GDM1 (cell line): ENCODE measurements at places on chromosomes 4 and X.

- DNase-seq, result no peak
Measured at GRCh38 chrX:9626379-9626778, 139.3 kb downstream of the GPR143 start.

DNA sequence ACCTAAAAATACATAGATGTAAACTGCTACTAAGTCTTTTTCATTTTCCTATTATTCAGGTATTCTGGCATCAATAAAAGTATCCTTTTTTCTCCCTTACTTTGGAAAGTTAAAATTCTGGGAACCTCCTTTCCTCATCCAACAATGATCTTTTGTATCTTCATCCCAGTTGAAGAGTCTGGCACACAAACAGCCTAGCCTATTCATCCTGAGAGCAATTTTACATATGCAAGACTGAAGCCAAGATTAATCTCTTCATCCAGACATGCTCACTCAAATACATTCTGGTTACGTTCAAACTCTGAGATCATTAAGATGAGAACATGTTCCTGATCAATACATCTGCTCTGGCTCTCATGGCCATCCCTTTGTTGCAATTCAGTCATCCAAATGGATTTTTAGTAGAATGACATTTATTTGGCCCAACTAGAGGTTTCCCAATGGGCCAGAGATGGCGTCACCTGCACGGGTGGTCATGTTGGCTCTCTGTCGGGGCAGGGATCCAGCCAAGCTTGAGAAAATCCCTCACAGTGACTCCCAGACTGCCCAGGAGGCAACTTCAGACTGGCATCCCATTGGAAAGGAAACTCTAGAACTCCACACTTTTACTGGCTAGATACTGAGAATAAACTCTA lies 135.3 kb upstream of the VCX2 start:
- DNase-seq, result no peak

GRCh38 chr4:95674521-95674981 lies 125.8 kb upstream of the UNC5C start:
- no peak for DNase-seq

DNA sequence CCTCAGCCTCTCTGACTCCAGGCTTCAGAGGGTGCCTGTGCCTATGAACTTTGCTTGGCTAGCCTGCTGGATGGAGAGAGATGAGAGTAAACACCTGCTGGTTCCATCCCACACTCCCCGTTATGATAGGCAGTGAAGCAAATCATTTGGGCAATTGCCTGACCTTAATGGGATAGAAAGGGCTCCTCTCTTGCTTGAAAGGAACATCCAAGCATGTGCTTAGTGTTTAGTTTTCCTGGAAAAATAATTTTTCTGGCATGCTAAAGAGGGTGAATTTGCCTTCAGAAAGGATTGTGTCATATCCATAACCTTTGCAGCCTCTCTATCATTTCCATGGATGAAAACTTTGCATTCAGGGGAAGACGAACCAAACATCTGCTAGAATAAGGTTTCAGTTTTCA lies 10.8 kb downstream of the PLAC1 start:
- no peak for DNase-seq

DNA sequence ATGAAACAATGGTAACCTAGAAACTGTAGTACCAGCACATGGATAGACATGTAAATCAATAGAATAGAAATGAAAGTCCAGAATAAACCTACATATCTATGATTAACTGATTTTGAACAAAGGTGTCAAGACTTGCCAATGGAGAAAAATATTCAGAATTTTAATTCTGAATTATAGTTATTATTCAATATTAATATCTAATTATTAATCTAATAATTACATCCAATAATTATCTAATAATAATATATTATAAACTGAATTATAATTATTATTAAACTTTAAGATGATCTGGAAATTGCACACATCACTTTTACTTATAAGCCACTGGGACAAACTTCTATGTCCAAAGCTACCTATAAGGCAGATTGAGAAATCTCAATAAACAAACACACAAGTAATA lies 1365.2 kb upstream of the ADGRL3 start:
- DNase-seq, result no peak

GRCh38 chrX:110318664-110318968 lies 731 bp upstream of the AMMECR1 start:
- DNase-seq, result no peak

DNA sequence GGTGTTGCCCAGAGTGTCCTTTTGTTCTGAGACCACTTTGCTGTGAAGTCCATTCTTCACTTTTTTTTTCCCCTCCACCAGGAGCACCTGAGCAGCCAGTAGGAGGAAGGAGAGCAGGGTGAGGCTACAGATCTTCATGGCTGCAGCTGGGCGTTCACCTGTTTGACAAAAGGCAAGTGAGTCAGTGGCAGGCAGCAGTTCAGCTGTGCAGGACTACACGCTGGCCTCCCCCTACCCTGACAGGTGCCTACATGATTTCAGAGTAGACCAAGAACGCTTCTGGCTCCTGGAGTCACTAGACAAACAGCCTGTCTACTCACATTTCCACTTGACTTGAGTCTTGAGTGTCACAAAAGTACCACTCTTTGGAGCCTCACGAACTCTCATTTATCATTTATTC lies 2.0 kb downstream of the FGFBP1 start:
- no peak for DNase-seq

DNA sequence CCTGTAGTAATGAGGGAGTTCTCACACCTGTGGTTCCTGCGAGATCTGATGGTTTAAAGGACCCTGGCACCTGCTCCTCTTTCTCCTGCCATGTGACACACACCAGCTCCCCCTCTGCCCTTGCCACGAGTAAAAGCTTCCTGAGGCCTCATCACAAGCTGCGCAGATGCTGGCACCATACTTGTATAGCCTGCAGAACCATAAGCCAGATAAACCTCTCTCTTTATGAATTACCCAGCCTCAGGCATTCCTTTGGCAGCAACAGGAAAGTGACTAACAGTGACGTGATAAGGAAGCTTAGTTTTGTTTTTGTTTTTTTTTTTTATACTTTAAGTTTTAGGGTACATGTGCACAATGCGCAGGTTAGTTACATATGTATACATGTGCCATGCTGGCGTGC lies 130.9 kb downstream of the AFAP1 start:
- DNase-seq, result no peak

GRCh38 chr4:38678078-38678477 lies 14.1 kb downstream of the KLF3 start:
- DNase-seq, result no peak

- no peak for DNase-seq
Measured at GRCh38 chrX:104018126-104018525, 4.6 kb upstream of the H2BW1 start.

DNA sequence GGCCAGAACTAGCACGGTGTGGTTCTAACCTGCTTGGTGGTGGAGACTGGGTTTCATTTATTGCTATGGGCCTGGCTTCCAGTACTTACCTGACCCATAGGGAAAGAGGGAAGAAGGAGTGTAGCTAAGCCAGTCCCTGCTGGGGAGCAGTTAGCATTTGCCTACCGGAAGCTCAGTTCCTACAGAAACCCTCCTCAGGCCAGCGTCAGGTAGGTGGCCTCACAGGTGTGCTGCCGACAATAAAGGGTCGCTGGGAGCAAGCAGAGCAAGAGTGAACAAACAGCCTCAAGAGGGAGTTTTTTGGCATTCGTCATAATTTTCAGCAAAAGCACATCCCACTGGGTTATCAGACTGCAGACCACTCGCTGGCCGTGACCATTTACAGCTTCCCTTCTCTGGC lies 740.6 kb upstream of the TENM3 start:
- no peak for DNase-seq

GRCh38 chr4:35347276-35347675 lies 897.0 kb downstream of the ARAP2 start:
- DNase-seq, result no peak

DNA sequence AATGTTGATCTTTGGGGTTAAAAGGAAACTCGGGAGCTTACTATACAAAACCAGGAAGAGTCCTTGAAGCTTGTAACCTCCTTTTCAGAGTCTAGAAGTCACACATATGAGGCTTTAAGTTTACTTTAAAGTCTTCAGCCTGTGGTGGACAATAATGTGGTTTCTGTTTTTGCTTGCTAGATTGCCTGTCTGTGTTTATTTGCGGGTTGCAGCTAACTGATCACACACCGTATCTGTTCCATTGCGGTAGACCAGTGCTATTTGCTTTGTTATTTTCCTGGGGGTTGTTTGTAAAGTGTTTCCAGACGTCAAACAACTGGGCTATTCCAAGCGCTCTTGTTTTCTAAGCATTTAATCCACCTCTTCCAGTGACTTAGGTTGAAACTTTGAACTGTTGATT lies 143.0 kb upstream of the GYPA start:
- DNase-seq, result no peak

DNA sequence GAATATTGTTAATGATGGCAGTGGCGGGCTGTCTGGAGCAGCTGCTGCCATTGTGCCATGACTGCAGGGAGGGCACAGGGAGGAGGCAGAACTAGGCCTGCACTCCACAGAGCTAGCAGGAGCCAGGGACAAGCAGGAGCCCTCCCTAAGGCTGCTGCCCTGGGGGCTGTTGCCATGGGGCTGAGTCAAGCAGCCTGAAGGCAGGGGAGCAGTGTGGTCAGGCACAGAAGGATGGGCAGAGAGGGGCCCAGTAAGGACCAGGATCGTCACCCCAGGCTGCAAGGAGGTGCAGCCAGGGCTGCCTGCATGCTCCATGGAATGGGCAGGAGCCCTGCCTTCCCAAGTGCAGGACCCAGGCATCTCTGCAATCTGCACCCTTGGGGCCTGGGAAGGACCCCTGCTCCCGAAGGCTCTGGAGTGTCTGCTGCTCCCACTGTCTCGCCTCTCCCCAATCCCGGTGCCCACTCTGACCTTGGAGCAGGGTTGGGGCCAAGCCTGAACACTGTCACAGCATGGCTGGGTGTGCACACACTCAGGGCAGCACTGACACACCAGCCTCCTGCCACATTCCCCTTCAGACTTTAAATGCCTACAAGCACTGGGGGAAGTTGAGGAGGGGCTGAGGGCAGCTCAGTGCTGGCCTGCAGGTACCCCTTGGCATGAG lies 98.3 kb upstream of the GALNTL6 start:
- DNase-seq, result no peak

DNA sequence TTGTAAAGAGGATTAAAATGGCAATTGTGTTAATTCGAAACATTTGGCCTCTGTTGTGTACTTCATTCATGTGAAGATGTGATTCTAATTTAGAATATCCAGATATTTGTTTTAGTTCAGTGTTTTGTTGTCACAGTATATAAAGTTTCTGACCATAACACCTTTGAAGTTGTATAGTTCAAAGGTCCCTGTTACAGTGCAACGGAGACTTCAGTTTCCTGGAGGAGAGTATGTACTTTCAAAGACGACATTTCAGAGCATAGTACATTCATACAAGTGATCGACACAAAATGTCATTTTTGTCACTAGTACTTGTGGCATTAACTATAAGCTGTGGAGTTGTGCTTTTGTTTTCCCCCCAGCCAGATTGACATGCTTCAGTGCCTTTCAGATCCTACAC lies 372.8 kb upstream of the MAGEB2 start:
- DNase-seq, result no peak

GRCh38 chr4:54843946-54844345 lies 186.2 kb downstream of the KIT start:
- no peak for DNase-seq

DNA sequence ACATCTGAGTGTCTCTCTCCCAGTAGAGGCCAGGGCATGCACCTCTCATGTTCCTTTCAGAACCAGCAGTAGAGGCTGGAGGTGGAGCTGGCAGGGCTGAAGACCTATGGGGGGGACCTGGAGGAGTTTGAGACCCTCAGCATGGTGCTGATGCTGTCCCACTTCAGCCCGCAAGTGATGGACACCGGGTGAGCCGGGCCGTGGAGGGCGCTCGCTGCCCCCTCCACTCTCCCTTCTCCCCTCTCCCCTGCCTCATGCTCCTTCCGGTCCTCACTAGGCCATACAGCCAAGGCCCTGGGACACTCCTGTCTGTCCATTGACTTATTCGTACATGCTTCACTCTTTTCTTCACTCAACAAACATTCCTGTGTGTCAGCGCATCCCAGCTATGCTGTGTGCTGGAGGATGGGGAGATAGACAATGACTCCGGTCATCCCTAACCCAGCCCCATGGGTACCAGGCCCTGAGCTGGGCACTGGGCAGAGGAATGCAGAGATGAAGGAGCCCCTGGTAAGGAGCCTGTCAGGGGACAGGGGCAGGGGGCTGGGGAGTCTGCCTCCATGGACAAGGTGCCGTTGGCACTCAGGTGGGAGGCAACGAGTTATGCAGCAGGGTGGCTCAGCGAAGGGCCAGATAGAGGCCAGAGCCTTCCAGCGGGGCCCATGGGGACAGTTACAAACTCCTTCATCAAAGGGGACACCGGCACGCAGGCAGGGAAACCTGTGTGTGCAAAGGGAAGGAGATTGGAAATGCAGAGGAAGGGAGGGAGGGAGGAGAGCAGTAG lies 28.4 kb upstream of the WFS1 start:
- DNase-seq, result no peak

DNA sequence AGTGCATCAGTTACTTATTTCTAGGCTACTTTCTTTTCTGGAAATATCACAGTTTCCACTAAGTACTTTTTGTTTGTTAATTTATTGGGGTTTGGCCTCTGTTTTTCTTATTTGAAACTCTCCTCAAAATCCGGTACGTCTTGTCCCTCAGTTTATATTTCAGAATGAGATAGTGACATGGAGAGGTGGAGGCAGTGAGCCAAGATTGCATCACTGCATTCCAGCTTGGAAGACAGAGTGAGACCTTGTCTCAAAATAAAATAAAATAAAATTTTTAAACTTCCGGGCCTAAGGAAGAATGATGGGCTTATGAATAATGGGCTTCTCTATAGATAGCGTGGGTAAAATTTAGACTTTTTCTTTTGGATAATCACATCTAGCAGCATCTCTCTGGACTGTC lies 567.8 kb downstream of the TRIML1 start:
- DNase-seq, result no peak

- no peak for DNase-seq
Measured at GRCh38 chrX:17805120-17805519, 56.0 kb downstream of the RAI2 start.

- no peak for DNase-seq
Measured at GRCh38 chr4:185134307-185134869, 8.7 kb upstream of the SLC25A4 start.

DNA sequence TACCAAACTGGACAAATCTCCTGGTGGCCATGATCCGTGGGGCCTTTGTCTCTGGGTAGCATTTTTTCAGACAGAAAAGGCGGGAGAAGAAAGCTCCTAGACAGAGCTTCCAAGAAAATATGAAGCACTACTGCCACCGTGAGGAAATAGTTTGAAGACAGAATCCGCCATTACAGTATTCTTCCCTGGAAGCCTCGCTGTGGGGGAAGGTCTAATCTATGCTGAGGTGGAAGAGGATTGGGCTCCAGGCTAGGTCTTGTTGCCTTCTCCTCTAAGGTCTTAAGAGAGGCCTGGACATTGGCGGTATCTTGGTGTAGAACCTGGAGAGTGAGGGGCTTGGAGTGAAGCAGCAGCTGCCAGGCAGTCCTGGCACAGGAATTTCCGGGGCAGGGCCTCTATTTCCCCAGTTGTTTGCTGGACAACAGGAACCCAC lies 218.9 kb downstream of the OR13H1 start:
- DNase-seq, result peak; percentile 72

- DNase-seq, result no peak
Measured at GRCh38 chrX:150983521-150984168, 510 bp downstream of the HMGB3 start.

GRCh38 chr4:140071806-140072205 lies 82.2 kb downstream of the MAML3 start:
- DNase-seq, result peak; percentile 80
